ENCODE measurements at places on chromosomes 6 and 20.

DNA sequence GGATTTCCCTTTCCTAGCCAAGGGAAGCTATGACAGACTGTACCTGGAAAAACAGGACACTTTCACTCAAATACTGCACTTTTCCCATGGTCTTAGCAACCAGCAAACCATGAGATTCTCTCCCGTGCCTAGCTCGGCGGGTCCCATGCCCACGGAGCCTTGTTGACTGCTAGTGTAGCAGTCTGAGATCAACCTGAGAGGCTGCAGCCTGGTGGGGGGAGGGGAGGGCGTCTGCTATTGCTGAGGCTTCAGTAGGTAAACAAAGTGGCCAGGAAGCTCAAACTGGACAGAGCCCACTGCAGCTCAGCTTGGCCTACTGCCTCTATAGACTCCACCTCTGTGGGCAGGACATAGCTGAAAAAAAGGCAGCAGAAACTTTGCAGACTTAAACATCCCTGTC, 61.8 kb downstream of the EPM2A start:
- peak; percentile 72 for DNase-seq

GRCh38 chr6:138484018-138484731, 15.1 kb downstream of the NHSL1 start:
- DNase-seq, result no peak

DNA sequence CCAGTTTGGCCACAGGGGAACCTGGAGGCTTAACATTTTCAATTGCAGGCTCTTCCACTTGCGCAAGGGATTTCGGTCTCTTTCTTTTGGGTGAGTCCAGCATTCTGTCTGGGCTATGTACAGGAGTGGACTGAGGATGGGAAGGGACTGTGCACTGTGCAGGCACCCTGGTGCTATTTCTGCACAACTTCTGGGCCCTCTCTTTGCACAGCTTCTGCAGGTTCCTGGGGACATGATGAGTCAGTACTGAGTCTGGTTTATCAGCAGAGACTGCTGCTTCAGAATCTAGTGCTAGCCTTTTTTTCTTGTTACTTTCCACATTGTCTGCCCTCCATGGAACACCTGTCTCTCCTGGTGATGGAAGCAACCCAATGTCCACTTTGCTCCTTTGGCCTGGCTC, 78.5 kb upstream of the ASF1A start:
- no peak for DNase-seq

GRCh38 chr20:10322073-10323012, 103.7 kb downstream of the SNAP25 start:
- no peak for DNase-seq

- DNase-seq, result no peak
Measured at GRCh38 chr6:37135835-37136694, 33.9 kb upstream of the PIM1 start.

DNA sequence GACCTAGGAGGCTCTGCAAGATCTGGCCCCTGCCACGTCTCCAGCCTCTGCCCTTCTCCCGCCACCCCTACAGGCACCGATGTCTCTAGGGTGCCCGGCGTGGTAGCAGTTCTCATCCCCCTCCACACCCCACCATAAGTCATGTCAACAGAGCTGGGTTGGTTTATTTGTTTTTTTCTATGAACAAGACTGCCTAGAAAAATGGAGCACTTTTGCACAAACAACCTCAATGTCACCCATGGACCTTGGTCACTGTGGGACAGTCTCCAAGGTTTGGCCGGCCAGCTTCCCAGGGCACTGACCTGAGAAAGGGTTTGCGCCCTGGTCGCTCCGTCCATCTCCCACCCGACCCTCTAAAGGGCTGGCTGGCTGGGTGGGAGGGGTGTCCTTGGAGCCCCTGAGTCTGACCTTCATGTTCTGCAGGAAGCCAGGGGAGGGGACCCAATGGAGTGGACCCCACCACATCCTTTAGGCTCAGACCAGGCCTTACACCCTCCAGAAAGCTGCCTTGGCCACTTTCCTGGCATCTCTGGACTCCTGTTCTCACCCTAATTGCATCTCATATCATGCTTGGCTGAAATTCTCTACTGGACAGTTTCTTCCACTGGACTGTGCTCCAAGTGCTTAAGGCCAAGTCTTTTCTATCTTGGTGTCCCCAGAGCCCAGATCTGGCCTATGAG, 104.8 kb upstream of the PTPN1 start:
- no peak for DNase-seq

Data from DMS53 (cell line).